Mesenchymal stem cell (in vitro differentiated cells and primary cell): ENCODE measurements at places on chromosomes 11 and 22.
A peak's percentile ranks its signal among the peaks of the same experiment; 100 is the strongest.

DNA sequence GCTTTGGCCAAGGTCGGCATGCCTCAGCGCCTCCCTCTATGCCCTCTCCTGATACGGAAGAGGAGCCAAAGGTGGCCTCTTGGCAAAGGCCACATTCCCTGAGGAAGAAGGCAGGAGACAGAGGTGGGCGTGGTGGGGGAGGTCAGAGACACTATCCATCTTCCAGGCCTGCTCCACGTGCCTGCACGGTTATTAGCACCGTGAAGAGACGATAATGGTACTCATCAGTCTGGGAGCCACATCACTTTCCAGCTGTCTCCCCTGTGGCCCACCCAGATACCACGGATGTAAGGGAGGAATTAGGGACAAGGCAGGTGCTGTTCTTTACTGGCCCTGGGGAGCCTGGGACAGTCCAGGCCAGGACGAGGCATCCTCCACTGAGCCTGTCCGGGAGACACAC is 354.3 kb downstream of the MN1 start:
- DNase-seq, result no peak

- DNase-seq, result no peak
These were observed 82.1 kb downstream of the PIWIL4 start for GRCh38 chr11:94649254-94649653.

DNA sequence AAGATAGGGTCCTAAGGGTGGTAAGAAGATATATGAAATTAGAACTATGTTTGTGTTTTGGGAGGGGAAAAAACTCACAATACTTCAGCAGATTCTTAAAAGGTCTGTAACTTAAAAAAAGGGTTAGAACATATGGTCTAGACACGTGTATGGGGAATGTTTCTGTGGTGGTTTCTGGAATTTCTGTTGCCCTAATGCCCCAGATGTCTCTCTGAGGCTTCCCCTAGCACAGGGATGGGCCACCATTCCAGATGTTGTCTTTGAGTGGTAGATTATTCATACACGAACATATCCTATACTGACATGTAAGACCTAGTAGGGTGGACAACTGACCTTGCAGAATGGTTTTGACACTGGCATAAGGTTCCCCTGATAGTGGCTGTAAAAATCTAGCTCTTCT is 26.2 kb downstream of the EHF start:
- DNase-seq, result peak; percentile 32

- no peak for DNase-seq
These were observed 38.5 kb downstream of the MED15 start for GRCh38 chr22:20545681-20546521.
